ENCODE measurements at places on chromosomes 13 and 19.
A peak's percentile ranks its signal among the peaks of the same experiment; 100 is the strongest.

GRCh38 chr19:20273376-20273775 is 106.4 kb downstream of the ZNF486 start:
- no peak for DNase-seq

- DNase-seq: no peak
Observed at GRCh38 chr13:68713394-68713793, 1394.2 kb upstream of the ATXN8OS start.

DNA sequence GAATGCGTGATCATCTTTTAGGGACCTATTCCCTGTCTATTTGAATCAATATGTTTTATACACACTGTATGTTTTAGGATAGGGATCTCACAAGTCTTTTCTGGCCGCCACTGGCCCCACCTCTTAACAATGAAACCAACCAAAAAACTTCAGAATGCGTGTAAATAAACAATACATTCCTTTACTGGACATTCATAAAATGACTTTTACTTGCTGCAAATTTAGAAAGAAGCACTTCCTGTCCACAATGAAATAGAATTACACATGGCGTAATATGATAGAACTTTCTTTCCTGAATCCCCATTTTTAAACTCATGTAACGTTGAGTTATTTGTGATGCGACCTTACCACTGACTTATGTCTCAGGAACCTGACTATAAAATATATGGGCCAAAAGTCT is 233.6 kb downstream of the SLITRK6 start:
- peak; percentile 19 for DNase-seq

DNA sequence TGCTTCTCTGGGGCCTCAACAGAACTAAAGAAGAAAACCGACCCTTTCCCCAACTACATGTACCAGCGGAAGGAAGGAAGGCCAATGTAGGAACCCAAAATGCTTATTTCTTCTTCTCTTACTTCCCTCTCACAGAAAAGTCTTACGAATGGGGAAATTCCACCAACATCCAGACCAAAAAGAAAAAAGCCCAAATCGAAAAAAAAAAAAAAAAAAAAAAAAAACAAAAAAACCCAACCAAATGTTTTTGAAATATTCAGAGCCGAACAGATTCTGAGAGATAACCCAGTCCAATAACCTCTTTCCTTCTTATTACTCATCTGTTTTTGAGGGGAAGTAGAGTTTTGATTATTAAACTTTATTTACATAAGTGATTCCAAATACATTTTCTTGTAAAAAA is 3.9 kb downstream of the PPM1N start:
- no peak for DNase-seq

- no peak for DNase-seq
Observed at GRCh38 chr19:35433448-35433847, 14.6 kb upstream of the FFAR2 start.

GRCh38 chr19:2051773-2052704 is 995 bp upstream of the MKNK2 start:
- DNase-seq: no peak
